ENCODE measurements at places on chromosomes 2 and 18.

GRCh38 chr2:179137200-179137759 is 87.3 kb upstream of the CCDC141 start:
- no peak for DNase-seq

- DNase-seq, result no peak
These were observed 660.7 kb downstream of the DSC3 start for GRCh38 chr18:30381826-30382225.

DNA sequence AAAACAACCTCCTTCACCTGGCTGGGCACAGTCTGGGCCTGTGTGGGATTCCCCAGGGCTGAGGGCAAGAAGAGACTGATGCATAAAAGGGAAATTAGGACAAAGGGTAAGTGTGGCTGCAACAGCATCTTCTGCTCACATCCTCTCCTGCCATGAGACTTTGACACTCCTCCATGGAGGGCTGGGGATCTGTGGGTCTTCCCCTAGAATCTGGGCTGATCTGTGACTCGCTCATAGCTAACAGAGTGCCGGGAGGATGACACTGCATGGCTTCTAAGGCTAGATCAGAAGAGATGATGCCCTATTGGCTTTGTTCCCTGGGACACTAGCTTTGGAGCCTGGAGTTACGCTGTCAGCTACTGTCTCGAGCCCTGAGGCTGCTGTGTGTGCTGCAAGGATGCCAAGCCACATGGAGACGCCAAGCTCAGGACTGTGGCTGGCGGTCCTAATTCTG is 24.3 kb downstream of the MOCOS start:
- no peak for DNase-seq

DNA sequence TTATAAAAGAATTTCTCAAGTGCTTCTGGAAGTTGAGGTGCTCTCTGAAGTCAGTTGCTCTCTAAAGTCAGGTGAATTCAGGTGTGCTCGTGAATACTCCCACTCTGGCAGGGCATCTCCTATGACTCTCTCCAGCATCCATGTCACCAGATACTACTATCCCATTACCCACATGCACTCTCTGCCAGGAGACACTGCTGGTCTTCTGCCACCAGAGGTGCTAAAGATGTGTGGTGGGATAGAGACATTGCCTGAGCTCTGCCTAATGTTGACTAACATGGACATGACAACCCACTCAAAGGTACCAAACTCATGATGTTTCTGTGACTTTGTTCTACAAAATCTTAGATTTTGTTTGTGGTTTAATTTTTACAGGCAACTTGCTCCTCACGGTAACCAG is 106.4 kb upstream of the HNRNPA3 start:
- DNase-seq, result no peak

- no peak for DNase-seq
These were observed 28.0 kb upstream of the EDAR start for GRCh38 chr2:109017017-109017416.

DNA sequence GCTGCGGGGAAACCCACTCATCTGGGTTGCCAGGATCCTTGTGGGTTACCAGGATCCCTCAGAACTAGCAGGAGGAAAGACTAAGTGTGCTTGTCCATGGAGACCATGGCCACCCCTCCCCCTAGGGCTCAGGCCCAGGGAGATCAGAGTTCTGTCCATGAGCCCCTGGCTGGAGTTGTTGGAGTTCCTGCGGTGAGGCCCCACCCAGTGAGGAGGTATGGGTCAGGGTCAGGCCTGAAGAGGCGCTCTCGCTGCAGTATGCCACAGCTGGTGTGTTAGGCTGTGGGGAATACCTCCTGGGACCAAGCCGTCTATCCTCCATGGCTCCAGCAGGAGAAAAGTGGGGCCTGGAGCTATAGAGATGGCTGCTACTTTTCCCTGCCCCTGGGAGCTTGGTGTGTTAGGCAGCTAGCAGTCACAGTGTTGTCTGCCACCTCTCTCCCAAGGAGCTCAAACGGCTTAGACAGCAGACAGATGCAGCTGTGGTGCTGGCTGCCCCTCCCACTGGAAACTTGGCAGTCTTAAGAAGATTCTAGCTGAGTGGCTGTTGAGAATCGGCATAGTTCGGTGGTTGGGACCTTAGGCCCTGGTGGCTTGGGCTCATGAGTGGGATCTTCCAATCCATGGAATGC is 240.3 kb upstream of the CELF4 start:
- no peak for DNase-seq

DNA sequence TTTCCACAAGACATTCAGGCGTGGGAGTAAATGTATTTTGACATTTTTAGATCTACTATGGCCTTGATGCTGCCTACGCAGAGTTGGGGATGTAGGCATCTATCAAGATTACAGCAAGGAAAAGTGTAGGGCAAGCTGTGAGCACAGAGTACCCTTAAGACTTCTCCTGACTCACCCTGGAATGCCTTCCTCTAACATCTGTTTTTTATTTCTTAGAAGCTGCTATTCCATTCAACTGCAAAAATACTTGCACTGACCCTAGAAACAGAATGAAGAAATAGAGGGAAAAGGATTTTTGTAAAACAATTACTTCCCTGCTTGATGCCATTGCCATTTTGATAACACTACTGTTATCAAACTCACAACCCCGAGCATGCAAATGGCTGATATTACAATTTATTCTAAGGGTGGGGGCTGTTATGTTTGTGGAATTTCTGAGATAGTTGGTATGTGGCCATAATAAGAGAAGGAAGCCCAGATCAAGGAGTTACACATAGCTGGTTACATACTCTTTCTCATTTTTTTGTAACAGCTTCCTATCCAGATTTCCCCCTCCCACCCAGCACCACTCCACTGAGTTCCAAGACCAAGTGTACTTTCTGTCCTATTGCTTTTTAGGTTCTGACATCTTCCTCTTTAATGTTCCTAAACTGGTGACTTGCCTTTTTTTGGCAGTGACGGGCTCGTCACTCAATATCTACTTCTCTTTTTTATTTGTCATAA is 6.0 kb upstream of the ROCK1 start:
- no peak for DNase-seq

- DNase-seq, result no peak
These were observed 18.6 kb upstream of the ESPNL start for GRCh38 chr2:238081561-238081960.

DNA sequence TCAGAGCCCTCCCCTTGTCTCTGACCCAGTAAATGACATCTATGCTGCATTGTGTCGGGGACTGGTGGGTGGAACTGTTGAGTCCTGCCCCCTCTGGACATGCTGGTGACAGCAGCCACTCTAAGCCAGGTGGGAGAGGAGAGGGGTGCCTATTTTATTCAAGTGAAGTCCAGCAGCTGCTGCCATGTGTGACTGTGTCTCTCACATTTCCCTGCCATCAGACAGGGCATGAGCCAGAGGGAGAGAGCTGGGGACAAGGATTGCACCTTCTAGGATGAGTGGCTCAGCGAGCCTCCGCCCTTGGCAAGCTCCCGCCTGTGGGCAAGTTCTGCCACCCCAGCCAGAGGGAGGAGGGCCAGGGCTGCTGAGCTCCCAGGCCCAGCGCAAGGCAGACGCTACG is 13.7 kb downstream of the NGEF start:
- DNase-seq, result no peak

DNA sequence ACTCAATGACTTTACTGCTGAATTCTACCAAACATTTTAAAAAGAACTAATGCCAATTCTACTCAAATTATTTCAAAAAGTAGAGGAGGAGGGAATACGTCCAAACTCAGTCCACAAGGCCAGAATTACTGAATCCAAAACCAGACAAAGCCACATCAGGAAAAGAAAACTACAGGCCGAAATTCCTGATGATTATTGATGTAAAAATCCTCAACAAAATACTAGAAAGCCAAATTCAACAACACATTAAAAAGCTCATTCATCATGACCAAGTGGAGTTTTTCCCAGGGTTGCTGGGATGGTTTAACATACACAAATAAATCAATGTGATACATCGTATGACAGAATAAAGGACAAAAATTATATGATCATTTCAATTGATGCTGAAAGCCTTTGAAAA is 103.9 kb upstream of the UBE2E3 start:
- no peak for DNase-seq

GRCh38 chr2:213740453-213740852 is 456.2 kb downstream of the SPAG16 start:
- DNase-seq, result no peak

DNA sequence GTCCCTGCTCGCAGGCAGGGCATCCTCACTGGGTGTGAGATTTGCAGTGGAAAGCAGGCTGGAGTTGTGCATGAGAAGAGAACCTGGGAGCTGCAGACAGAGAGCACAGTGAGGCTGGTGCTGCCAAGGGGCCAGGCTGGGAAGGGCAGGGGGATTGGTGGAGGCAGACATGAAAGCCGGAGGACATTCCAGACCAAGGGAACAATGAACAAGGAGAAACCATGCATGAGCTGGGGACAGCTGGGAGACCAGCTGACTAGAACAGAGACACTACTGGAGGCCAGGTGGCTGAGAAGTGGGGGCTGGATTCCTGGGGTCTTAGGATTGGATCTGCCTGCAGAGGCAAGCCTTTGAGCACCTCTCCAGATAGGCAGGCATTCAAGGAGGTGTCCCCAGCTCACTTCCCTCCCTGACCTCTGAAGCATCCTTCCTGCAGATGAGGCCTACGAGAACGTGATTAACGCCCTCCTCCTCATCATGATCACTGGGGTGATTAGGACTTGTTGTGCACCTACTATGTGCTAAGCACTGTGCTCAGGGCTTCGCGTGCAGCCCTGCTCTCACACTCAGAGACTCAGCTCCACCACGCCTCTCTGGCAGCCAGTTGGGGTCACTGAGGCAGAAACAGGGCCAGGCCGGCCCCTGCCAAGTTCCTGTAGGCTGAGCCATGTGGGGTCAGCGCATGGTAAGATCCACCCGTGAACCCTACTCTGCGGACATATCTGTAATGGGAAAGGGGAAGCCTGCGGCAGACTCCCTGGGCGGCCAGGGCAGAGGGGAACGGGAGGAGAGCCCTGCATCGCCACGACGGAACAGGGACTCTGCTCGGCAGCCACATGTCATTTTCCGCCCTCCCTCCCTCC is 74.8 kb upstream of the SLC66A3 start:
- no peak for DNase-seq

DNA sequence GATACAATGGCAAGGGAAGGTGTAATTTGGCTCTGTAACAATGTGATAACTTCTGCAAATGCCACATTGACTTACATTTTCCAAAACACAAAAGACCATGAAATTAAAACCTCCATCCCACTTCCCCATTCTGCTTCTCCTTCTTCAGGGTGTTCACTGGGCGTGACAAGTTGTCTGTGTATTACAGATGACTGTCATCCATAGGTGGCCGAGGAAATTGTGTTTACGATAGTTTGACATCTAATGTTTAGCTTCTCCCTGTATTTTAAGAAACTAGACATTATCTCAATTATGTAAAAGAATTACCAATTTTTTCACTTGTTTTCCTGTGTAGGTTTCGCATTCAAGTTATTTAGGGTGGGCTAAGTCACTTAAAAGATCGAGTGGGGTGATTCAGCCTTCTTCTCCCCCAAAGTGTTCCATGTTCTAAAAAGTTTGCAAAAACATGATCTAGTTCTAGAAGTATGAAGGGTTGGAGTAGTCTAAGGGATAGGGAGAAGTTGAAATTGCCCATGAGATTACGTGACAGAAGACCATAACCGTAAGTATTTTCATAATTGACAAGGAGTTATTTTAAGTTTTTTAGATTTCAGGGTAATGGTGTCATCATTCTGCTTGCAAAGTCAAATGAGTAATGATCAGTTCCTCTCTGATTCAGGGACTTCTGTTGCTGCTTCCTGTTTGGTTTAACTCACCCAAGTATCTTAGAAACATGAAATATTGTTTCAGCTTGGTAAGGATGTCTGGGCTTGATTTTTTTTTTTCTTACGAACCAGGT is 25.2 kb upstream of the CYTIP start:
- DNase-seq, result no peak

DNA sequence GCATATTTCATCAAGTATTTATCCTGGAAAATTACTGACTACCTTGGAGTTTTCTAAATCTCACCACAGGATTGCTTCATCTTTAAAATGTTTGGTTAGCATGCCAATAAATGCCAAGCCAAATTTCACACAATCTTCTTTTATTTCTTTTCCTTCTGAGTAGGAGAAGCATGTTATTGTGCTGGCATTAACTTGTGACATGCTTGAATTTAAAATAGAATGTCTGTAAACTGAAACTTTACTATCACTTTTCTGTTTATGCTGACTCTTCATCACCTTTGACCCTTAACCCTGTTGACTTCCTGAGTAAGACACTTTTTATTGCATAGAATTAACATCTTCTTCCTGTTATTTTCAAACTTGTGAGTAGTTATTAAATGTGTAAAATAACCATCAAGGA is 56.2 kb upstream of the LRRTM4 start:
- no peak for DNase-seq

- DNase-seq, result no peak
These were observed 20.8 kb upstream of the MGAT4A start for GRCh38 chr2:98751748-98752147.

DNA sequence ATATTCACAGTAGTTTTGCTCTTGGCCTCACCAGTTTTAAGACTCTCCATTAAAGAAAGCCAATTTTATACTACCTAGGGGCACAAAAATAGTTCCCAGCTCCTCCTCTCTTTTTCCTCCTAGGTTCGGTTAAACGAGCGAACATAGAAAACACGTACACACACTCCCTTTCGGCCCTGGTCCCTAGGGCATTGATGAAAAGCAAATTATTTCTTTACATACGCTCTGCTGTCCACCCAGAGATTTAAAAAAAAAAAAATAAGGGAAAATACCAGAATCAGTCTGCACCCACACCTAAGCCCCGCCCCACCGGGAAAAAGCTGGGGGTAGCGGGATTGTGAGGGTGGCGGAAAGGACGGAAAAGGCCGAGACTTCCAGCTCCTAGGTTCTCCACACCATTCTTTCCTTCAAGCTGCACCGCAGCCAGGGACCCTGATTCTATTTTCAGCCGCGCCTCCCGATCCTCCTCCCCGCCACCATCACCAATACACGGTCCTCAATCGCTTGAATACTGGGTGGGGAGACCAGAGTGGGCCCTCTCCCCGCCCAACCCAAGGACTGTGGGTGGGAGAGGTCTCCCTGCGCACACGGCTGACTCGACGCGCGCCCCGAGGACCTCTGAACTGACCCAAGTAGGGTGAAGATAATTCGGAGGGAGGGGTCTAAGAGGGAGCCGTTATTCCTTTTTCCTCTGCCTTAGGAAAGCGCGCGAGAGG is 769 bp downstream of the ATF2 start:
- DNase-seq, result peak; percentile 96
